Right kidney (tissue), 9 donors: ENCODE measurements at places on chromosomes 12 and 14.

DNA sequence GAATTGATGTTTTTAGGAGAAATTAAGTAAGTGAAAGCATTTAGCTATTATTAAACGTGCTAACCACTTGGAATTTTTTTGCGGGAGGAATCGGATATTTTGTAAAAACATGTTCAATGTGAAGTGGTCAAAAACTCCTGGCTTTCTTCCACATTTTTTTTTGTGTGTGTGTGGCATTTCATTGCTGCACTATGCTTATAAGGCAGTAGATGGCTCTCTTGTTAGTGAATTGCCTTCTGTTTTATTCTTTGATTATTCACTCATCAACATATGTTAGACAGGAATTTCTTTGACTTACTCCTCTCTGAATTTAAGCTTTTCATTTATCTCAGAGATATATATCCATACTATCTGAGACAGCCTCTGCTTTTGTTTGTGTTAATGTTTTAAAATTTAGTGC lies 71.3 kb downstream of the DERA start:
- no peak for DNase-seq

- no peak for DNase-seq
These were observed 62.2 kb upstream of the OR4E1 start for GRCh38 chr14:21735639-21736307.

DNA sequence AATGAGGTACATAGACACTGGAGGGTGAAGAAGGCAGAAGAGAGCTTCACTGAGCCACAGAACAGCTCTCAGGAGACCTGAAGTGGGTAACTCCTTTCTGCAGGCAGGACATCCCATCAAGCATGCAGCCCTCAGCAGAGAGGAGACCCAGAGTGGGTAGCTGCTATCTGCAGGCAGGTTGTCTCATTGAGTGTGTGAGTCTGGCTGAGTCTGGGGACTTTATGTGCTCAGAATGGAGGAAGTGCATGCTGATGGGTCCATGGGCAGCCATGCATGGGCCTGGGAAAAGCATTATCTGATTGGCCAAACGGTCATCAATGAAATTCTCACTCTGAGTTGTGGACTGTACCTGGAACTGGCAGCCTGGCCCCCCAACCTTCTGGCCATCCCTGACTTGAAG lies 14.7 kb upstream of the HIGD1C start:
- no peak for DNase-seq

- DNase-seq: no peak
These were observed 735 bp upstream of the P2RX7 start for GRCh38 chr12:121131941-121132341.

- DNase-seq: no peak
These were observed 206.7 kb downstream of the AACS start for GRCh38 chr12:125271892-125272291.

- no peak for DNase-seq
These were observed 56.9 kb upstream of the E2F7 start for GRCh38 chr12:77122236-77122635.

DNA sequence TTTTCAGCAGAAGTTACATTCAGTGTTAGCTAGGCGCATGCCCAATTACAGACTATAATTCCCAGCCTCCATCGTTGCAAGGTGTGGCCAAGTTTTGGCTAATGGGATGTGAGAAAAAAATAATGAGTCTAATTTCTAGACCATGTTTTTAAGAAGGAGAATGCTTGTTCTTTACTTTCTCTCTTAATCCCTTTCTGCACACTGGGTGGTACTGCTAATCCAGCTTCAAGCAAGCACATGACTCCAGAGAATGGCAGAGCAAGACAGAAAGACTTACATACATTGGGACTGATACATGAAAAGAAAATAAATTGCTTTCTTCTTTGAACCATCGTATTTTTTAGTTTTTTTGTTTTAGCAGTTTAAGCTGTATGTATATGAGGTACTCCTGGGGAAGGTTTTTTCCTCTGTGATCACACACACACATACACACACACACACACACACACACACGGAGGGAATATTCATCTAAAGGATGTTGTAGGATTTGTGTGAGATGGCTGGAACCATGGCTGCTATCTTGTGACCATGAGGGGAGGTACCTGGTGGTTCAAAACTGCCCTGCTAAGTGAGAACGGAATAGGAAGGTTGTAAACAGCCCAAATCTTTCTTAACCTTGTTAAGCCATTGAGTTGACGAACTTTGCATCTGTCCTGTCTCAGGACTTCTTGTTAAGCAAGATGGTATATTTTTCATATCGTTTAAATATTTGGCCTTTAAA lies 34.3 kb upstream of the LTA4H start:
- no peak for DNase-seq

GRCh38 chr12:25054783-25055144 lies 105.9 kb upstream of the BCAT1 start:
- DNase-seq: no peak

- DNase-seq: no peak
These were observed 177.6 kb downstream of the CAND1 start for GRCh38 chr12:67446716-67447115.

- DNase-seq: no peak
These were observed 129.2 kb upstream of the SLCO1B1 start for GRCh38 chr12:21001778-21002177.

- DNase-seq: no peak
These were observed 25.5 kb downstream of the CEP83 start for GRCh38 chr12:94434171-94434570.

DNA sequence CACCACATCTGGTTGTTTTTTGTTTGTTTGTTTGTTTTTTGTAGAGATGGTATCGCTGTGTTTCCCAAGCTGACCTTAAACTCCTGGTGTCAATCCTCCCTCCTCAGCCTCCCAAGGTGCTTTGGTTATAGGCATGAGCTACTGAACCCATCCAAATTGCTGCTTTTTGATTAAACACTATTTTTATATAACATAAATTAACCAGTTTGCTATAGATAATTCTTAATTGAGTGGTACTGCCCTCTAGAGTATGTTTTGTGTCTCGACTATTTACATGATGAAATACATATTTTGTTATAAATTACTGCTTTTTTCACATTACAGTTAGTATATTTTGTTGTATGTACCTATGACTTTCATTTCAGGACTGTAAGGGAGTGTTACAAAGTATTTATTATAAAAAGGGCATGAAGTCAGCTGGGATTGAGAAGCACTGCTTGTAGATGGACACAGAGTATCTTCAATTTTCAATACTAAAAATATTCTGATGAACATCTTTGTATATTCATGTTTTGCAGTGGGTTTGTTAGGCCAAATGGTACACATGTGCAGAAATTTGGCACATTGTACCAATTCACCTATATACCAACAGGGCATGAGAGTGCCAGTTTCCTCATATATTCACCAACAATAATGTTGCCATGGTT lies 14.9 kb upstream of the SCAF11 start:
- no peak for DNase-seq

DNA sequence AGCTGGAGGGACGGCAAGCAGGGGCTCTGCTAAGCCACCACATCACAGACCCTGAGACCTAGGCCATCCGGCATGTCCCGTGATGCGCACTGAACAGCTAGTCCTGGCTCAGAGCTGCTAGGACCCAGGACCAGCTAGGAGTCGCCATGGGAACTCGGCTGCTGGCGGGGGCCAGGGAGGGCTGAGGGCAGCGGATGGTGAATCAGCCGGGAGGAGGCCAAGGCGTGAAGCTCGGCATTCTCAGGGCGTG lies 5.1 kb downstream of the AHNAK2 start:
- no peak for DNase-seq

- no peak for DNase-seq
These were observed 241.7 kb upstream of the AMIGO2 start for GRCh38 chr12:47321436-47321835.

- peak; percentile 65 for DNase-seq
These were observed at the start of gene SCNN1A for GRCh38 chr12:6375269-6376078. TSS of gene SCNN1A (minus strand) at chr12:6375563. CDS start at chr12:6374783, 780 bp downstream.

DNA sequence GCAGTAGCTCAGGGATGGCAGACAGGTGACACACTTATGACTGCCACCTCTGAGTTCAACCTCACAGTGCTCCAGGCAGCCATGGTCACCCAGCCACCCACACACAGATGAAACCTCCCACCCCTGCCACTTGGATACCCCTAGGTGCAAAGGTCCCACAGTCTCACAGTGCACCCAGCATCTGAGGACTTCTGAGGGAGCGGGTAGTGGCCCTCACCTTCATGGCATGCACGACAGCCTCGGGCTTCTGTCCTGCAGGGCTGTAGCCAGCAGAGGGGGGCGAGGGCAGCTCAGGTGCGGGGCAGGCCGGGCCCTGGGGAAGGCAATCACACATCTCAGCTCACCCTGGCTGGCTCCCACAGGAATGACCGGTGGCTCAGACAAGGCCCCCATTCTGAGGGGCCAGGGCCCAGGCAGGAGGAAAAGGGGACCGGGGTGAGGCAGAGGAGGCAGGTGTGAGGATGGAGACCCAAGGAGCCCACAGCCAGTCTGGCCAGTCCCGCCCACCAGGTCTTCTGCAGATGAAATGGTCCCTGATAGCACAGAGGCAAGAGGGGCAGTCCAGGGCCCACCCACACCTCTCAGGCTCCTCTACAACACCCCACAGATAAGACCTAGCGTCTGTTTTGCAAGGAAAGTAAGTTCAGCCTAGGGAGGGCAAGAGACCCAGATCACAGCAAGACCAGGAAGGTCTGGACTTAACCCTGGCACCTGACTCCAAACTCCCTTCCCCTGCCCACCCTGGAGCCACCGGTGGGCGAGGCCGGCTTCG lies 35.8 kb downstream of the CCNK start:
- no peak for DNase-seq

DNA sequence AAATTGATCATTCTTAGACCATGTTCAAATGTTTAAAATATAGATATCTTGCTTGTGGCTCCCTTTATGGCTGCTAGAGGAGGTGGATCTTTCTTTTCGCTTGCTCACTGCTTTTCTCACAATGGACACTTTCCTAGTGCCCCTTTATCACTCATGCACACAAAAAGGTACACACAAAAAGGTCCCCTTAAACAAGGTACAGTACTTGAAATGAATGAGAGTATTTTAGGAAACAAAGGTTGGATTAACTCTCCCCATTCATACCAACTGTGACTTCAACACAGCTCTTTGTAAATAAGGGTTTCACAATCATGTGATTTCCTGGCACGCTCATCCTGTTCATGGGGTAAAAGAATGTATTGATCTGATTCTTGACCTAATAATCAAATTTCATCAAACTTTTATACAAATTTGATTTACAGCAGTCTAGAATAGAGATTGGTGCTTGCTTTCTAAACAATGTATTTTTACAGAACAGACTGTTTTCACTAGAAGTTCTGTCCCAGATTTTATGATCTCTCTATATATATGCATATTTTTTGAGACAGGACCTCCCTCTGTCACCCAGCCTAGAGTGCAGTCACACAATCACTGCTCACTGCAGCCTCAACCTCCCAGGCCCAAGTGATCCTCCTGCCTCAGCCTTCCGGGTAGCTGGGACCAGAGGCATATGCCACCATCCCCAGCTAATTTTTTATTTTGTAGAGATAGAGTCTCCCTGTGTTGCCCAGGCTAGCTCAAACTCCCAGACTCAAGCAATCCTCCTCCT lies 34.4 kb upstream of the EPS8 start:
- DNase-seq: no peak

DNA sequence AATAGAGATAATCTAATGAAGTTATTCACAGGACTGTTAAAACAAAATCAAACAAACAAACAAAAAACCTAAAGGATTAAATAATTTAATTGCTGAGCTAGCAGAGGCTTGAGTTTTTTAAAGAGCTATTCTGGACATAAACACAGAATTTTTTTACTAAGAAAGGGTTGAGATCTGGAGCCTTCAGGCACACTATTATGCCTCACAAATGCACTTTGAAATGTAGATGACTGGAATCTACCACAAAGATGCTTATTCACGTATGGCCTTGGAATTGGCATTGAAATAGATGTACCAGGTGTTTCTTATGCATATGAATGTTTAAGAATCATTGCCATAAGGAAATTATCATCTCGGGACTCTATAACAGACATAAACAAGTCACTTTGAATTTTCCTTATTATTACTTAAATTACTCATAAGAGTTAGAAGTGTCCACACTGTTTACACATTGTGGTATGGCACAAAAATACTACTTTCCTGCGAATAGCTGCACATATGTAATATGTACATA lies 21.6 kb downstream of the PUS7L start:
- DNase-seq: no peak
